Epithelial cell of proximal tubule (primary cell): ENCODE measurements at places on chromosomes 16 and 17.

DNA sequence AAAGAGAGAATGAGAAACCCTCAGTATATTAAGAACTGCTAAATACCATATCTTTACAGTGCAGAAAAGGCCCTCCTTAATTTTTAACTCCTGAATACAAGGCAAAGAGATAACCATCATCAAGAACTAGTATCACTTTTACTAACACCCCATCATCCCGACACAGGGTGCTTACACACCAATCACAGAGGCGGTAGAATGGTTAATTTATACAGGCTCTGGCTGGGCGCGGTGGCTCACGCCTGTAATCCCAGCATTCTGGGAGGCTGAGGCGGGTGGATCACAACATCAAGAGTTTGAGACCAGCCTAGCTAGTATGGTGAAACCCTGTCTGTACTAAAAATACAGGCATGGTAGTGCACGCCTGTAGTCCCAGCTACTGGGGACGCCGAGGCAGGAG is 4.2 kb downstream of the PSMD12 start:
- DNase-seq: no peak

DNA sequence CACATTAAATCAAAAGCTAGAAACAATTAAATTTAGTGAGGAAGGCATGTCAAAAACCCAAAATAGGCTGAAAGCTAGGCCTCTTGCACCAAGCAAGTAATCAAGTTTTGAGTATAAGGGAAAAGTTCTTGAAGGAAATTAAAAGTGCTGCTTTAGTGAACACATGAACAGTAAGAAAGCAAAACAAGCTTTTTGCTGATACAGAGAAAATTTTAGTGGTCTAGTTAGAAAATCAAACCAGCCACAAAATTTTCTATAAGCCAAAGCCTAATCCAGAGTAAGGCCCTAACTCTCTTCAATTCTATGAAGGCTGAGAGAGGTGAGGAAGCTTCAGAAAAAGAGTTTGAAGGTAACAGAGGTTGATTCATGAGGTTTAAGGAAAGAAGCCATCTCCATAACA is 116.2 kb downstream of the CYB561 start:
- no peak for DNase-seq

DNA sequence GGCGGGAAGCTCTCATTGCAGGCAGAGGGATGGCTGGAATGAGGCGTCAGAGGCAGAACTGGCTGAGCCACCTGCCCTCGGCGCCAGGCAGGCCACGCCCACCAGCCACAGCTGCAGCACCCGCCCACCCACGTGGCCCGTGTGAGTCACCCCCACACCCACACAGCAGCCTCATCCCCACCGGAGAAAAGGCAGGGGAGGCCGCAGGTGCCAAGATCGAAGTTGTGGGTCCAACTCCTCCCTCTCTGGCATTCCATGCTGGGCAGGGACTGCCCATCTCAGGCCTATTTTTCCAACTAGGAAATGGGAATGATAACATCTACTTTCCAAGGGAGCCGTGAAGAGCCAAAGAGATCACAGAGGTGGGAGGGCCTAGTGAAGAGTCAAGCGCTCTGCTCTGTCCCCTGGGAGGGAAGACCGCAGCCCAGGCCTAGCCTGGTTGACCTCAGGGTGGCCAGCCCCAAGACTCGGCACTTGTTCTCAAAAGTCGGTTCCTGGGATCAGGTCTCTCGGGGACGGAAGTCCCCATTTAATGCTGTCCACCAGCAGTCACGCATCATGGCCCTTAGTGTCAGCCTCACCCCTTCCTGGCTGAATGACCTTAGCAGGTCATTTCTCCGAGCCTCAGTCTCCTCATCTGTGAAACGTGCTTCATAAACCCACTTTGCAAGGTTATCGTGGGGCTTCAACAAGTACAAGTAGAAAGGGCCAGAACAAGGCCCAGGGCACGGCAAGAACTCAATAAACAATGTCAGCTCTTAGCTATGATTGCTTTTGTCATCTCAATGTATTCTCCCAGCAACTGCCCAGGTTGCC is at the start of gene TRPV3:
TRPV3 (minus strand) TSS at position 45 of the 816 bp plus-strand sequence. CDS start 2,962 bp downstream, outside the sequence.
- no peak for DNase-seq

DNA sequence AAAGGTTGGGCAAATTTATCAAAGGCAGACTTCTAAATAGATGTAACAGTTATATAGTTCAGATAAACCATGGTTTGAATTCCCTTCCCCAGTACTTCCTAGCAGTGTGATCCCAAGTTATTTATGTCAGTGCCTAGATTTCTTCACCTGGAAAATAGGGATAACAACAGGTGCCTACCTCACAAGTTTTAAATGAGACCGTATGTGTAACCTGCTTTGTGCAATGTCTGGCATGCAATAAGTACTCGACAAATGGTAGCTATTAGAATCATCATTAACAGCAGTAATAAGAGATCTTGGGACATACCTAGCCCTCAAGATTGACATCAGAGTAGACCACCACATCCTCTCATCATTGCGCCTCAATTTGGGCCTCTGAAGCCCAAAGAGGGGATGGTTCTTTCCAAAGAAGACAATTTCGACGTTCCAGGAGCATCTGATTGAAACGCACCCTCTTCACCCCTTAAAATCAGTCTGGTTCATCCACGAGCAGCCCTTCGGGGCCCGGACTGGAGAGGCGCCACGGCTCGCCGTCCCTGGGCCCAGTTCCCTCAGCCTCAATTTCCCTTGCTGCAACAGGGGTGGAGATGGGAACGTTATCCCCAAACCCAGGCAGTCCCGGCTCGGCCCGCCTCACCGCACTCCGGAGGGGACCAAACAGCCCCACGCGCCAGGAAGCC is 541 bp downstream of the ACACA start:
- DNase-seq: no peak

DNA sequence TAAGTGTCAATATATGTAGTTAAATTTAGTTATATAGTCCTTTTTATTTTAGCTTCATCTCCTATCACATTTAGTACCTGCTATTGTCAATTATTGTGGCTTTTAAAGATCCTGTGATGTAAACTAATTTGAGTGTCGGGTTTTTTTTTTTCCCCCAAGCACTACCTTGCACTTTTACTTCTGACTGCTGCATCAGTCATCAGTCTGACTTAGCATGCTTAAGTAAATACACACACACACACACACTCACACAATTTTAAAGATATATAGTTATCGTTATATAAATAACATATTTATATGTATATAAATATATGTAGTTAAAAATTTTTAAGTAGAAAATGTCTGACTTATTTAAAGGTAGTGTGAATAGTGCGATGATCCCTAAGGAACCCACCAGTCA is 127.2 kb downstream of the BCAS3 start:
- no peak for DNase-seq

GRCh38 chr17:46777943-46778915 is 40.3 kb downstream of the WNT3 start:
- DNase-seq: no peak

DNA sequence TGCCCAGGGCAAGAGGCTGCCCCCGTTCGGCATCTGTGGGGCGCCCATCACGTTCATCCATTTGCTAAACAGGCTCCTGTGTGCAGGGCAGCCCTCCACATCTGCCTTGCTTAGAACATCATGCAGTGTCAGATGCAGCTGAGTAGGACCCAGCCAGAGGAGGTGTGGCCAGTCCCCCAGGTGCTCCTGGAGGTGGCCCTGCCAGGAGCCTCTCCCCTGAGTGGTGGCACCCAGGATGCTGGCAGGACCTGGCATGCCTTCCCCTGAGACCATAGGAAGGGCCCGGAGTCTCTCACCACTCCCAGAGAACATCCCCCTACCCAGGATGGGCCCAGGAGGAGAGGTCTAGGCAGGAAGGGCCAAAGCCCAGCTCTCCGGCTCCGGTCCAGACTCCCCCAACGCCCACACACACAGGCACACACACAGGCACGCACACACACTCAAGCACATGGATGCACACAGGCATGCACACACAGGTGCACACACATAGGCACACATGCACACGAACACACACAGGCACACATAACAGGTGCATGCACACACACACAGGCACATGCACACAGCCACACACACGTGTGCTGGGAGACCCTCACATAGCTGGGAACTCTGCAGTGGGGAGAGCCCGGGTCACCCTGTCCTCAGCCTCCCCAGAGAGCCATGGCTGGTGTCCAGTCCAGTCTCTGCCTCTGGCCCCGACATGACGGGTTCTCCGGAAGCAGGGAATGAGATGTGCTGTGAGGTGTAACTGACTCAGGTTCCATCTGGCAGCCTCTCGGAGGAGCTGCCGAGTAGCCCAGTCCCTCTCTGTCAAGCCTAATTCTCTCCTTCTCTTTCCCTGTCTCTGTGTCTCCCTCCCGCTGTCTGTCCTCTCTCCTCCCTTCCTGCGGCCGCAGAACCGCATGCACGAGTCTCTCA is 74.6 kb downstream of the AMFR start:
- DNase-seq: no peak

GRCh38 chr16:58734459-58734787 is 307 bp upstream of the GOT2 start:
- no peak for DNase-seq

DNA sequence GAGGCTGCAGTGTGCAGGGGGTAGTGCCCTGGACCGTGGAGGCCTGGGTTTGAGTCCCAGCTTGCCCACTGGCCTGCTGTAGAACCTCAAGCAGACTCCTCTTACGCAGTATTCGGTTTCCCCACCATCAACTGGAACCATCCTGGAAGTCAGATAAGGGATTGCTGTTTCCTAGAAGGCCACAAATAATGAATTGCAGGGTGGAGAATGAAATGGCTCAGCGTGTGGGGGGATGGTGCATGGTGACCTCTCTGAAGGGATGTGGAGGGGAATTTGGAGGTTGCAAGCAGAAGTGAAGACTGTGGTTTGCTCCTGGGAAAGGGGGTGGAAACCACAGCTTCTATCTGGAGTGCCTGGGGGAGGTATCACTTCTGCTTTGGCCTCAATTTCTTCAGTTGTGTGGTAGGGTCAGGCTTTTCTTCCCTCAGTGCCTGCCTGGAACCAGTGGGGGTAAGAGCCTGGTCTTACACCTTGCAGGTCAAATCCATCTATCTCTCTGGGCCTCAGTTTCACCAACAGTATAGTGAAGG is 1.7 kb downstream of the ADGRG5 start:
- DNase-seq: no peak

- peak; percentile 74 for DNase-seq
Observed at GRCh38 chr16:11078812-11079459, 134.6 kb downstream of the CLEC16A start.

DNA sequence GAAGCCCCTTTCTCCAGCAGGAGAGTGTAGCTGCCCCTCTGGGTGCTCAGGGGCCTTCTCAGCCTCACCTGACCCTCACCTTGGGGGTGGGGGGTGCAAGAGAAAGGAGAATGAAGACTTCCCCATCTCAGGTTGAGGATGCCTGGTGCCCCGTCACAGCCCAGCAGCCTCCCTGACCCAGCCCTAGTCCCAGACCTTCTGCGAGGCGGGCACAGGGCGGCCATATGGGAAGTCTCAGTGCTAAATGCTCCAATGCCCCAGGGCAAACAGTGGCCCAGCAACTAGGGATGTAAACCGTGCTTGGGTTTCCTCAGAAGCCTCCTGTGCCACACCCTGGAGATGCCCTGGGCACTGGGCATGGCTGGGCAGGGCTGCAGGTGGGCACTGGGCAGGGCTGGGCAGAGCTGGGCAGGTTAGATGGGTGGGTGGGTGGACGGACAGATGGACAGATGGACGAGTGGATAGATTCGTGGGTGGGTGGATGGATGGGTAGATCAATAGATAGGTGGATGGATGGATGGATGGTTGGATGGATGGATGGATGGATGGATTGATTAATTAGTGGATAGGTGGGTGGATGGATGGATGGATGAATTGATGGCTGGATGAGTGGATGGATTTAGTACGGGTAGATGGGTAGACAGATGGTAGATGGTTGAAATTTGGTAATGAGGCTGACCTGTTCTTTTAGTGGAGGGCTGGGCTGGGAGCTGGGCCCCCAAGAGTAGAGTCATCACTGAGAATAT is 16.8 kb downstream of the TPSD1 start:
- no peak for DNase-seq

- no peak for DNase-seq
Observed at GRCh38 chr16:30753596-30753995, 5.4 kb downstream of the PHKG2 start.

GRCh38 chr16:50251375-50252081 is 14.8 kb upstream of the ADCY7 start:
- no peak for DNase-seq

DNA sequence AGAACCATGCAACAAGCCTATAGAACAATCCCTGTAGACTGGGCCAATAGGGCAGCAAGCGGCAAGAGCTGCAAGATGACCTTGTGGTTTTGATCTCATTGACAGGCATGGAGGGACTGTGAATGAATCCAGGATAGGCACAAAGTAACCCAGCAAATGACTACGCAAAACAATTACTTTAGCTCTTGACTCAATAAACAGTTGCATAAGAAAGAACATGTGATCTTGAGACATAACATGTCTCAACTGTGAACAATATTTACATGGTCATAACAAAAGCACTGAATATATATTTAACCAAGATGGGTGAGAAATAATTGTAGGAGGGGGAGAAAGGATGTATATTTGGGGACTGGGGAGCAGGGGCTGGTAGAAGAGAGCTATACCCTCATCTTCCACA is 313.7 kb upstream of the CDH5 start:
- DNase-seq: no peak

- DNase-seq: no peak
Observed at GRCh38 chr17:17416400-17417360, 60.1 kb upstream of the MED9 start.

- DNase-seq: no peak
Observed at GRCh38 chr17:70355185-70355584, 185.9 kb downstream of the KCNJ2 start.

- DNase-seq: no peak
Observed at GRCh38 chr17:63040816-63041215, 74.8 kb downstream of the TANC2 start.

DNA sequence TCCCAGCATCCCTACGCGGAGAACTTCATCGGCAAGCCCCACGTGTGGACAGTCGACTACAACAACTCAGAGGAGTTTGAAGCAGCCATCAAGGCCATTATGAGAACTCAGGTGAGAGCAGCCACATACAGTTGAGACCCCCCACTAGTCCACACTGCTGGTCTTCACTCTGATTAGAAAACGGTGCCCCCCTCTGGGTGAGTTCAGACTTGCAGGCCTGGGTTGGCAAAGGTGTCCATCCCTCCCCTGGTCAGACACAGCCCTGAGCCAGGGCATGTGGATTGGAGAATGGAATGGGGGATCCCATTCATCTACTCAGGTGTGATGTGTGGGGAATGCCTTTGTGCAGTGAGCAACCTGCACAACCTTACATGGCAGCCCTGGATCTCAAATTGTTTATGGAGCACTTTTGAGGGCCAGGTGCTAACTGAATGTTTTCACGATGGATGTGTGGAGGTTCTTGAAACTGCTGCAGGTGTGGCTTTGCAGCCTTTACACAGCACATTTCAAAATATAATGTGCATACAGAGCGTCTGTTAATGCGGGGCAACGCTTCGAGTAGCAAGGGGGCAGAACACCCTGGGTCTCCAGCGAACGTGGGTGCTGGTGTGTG is 72.6 kb downstream of the MGAT5B start:
- no peak for DNase-seq

GRCh38 chr16:48912360-48912759 is 302.4 kb upstream of the N4BP1 start:
- no peak for DNase-seq

GRCh38 chr17:55285340-55286301 is 20.9 kb downstream of the HLF start:
- no peak for DNase-seq

GRCh38 chr17:8029121-8029520 is 9.7 kb upstream of the ALOX15B start:
- no peak for DNase-seq
